OCI-M1 (cell line): ENCODE measurements at places on chromosomes 5 and 9.

GRCh38 chr5:59767211-59767605 lies 126.3 kb downstream of the PDE4D start:
- no peak for DNase-seq

DNA sequence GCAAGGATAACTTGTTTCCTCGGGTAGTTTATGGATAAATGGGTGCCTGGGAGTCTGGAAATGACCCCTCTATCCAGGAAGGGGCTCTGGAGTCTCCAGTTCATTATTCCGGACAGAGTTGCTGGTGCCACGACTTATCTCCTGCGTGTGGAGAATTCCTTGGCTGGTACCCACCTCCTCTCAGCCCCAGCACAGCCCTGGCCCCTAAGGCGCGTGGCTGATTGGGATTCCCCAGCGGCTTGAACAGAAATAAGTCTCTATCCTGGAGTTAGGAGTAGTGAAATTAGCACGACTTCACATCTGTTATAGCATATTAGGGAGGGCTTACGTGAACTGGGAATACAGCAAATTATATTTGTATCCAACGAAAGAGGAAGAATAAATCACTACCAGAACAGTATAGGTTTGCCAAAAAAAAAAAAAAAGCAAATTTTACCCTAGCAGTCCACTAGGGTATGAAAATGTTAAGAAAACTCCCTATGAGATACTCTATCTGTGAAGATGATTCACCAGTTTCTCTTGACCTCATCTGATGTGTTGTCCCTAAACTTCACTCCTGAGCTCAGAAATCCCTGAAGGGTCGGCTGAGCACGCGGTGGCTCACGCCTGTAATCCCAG lies 172.5 kb upstream of the OTULINL start:
- DNase-seq: no peak

- no peak for DNase-seq
Measured at GRCh38 chr5:2112173-2113025, 229.7 kb upstream of the IRX4 start.

GRCh38 chr9:69469136-69469535 lies 144.1 kb downstream of the ENTREP1 start:
- DNase-seq: no peak

DNA sequence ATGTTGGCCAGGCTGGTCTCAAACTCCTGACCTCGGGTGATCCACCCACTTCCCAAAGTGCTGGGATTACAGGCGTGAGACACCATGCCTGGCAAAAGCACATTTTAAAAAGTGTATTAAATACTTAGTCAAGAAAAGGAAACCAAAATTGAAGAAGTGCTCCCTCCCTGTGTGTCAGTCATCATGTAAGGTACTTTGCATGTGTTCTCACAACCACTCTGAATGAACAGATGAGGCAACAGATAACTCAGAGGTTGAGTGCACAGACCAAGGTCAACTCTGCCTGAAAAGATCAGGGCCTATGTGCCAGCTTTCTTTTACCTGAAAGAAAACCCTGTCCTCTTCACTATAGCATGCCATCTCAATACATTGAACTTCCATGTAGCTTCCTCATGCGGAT lies 289.7 kb downstream of the MRPS30 start:
- no peak for DNase-seq

DNA sequence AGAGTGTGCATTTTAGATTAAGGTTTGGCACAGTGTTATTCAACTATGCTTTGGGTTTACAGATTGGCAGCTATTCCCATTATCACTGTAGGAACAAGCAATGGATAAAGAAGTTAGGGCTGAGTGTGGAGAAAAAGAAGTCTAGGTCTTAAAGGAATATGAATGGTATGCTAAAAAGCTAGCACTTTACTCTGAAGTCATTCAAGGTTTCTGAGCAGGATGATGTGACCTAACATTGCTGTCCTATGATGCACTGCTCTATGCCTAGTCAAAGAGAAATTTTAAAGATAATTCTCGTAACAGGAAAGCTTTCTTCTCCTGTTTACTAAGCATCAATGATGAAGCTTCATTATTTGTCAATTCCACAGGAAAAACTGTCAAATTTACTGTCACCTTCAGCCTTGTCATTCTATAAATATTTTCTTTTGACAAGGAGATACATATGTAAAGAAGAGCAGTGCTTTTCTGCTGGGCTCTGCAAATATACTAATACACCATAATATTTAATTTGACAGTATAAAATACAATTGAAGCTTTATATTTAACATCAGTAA lies 476.1 kb upstream of the PTPRD start:
- no peak for DNase-seq

- DNase-seq: no peak
Measured at GRCh38 chr9:37221489-37222106, 101.2 kb downstream of the ZCCHC7 start.
